ENCODE measurements at places on chromosomes 2 and 18.

GRCh38 chr2:108986916-108987510 lies 2.0 kb downstream of the EDAR start:
- no peak for DNase-seq

GRCh38 chr2:239807568-239807967 lies 217.6 kb downstream of the NDUFA10 start:
- no peak for DNase-seq

GRCh38 chr2:164976301-164976700 lies 21.0 kb upstream of the SLC38A11 start:
- no peak for DNase-seq

DNA sequence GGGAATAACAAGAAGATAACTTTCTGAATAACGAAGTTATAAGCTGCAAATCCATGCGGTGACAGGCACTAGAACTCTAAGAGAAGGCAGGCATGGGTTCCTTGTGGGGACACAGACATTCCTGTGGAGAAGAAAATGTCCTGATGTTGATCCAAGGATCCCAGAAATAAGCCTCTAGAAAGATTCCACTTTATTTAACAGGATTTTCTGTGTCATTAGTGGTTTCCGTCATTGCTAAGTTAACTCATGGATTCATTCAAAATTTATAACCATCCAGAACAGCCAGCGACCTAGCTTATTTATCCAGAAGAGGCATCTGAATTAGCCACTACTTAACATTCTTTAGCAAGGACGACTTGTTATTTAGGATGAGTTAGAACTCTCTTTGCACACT lies 10.0 kb upstream of the CD302 start:
- DNase-seq, result no peak

DNA sequence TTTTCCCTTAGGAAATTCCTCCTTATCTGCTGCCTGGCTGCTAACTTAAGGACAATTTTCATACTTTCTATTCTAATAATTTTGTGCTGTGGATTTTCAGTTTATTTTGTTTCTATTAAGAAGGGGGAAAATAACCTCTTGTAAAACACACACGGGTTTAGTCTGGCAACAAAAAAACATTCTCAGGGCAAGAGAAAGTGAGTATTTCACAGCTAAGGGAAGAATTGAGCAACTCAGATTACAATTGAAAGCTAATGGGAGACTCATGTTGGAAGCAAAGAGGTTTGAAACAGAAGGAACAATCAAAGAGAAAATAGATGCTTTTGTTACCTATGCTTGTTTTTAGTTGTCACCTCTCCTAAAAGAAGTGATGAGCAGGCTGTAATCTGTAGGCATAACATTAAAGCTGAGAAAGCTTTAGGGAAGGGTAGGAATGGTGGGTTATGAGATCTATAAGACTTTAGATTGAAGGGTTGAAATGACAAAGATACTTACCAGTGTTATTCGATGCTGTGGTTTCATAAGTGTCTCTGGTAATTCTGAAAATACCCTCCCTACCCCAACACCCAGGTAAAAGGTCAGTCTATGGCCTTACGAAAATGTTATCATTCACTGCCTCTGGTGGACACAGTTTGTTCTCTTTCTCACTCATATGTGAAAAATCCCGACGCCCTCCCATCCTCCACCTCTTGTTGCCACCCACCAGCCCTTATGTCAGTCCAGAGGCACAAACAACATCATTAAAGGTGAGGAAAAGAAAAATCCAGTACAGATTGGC lies 510.9 kb downstream of the TXNL1 start:
- DNase-seq, result no peak

DNA sequence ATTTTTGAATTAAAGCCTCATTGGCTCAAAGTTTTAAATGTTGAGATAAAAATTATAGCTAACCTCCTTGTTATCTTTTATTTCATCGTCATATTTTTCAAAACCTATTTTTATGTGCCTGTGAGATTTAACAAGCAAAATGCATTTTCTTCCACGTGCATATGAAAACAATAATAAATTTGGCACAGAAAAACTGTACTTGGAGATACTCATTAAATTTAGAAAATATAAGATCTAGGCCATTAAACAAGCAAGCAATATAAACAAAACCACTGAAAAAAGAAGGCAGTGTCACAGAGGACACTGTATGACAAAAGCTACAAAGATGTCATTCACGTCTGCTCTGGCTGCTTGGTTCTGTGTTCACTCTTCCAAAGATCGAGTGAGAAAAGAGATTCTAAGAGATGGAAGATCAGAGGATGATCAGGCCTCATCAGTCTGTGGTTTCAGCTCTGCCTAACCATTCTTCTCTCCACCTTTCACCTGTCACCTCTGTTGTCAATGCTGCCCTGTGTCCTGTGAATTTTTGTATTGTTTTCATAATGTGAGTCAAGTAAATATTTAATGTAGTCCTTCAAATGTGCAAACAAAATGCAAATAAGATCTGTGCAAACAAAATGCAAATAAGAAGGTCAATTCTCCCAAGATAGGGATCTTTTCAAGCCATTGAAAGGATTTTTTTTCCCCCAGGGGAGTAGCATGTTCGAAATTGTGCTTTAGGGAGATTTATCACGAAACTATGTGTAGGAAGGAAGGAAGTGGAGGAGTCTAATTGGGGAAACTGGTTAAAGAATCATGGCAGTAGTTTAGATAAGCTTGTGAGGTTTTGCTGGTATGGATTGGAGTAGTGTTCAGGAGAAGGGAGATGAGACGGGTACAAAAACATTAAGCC lies 138.7 kb upstream of the RBMS1 start:
- DNase-seq, result no peak

DNA sequence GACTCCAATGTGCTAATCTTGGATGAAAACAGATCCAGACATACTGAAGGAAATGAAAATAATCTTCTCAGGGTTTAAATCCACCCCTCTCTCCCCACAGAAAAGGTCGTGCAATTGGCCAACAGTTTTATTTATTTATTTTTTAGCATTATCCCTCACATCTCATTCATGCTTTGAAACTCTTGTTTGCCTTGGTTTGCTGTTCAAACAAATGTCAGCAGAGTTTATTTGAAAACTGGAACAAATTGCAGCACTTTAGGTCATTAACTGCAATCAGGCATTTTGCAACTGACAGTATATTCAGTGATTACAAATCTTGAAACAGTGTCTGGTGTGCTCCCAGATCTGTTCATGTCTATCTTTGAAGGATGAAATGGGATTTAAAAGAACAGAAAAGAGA lies 220.6 kb downstream of the SLC4A10 start:
- DNase-seq, result no peak

DNA sequence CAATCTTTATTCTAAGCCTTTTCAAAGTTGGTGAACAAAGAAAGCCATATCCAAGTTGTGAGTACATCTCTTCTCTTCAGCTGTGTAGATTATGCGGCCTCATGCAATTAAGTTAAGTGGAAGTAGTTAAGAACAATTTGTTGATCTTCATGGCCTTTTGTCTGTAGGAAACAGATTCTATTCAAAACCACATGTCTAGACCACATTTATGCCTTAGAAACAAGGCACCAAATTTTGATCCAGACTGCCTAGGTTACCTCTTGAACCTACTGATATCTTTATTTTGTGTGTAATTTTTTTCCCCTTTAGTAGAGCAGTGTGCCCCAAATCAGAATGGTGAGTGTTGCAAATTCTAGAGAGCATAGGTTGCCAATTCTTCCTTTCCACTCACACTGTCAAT lies 101.6 kb upstream of the CERS6 start:
- no peak for DNase-seq

GRCh38 chr18:61764381-61764780 lies 128.4 kb downstream of the RNF152 start:
- DNase-seq, result peak; percentile 51

- DNase-seq, result peak; percentile 82
Observed at GRCh38 chr18:49476664-49477411, 10.2 kb downstream of the C18orf32 start.

- no peak for DNase-seq
Observed at GRCh38 chr2:195579776-195580555, 77.1 kb upstream of the SLC39A10 start.

DNA sequence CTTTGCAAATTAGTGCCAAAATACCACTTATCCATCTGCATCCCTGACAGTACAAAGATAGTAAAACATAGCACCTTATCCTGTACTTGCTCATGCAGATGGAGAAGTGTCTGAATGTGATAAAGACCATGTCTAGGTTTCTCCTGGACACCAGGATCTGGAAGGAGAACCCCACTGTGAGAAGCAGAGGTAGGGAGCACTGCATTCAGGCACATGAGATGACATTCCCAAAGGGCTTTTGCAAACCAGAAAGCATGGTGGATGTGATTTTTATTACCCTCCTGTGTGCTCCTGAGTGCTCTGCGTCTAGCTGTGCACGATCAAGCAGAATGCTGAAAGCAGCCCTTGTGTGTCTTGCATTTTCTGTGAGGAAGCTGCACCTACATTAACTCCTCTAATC lies 857.6 kb upstream of the ID2 start:
- DNase-seq, result no peak

GRCh38 chr2:182182436-182182835 lies 196.8 kb downstream of the PPP1R1C start:
- no peak for DNase-seq

DNA sequence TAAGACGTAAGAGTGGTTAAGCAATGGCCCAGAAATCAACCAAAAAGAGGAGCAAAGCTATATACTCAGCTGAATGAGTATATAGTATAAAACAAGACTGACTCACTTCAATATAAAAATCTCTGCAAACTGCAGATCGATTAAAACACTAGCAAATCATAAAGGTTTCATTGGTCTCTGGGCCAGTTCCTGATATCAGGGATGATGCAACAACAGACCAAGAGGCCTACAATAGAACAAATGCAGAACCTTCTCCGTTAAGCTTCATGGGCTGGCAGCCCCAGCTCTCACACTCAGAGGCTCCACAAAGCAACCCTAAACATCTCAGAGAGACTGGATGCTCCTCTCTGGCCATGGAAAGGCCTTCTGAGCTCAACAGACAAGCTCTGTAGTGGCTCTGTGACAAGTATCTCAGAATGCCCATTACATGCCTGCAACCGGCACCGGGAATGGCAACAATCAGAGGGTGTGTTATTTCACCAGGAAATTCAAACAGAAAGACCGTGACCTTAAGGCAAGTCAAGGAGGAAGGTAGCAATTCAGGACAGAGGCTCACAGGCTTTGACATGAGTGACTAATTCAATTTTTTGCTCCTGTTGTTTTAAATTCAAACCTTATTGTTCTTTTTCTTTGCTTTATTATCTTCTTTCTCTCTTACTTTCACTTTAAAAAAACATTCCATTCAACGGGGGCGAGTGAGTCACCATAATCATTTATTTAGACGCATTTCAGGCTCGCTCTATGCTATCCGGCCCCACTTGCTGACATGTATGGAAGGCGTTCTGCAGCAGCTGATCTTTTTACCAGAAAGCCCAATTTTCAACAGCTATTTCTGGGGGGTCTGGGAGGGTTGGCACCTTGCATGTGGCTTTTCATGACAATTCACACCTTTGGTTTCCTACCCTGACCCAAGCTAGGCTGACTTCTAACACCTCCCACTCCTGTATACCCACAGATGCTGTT lies 15.1 kb downstream of the CYRIA start:
- no peak for DNase-seq
